ENCODE measurements at places on chromosomes 7 and 10.
A peak's percentile ranks its signal among the peaks of the same experiment; 100 is the strongest.

- DNase-seq = no peak
Measured at GRCh38 chr10:105691811-105692210, 1050.7 kb downstream of the SORCS3 start.

GRCh38 chr7:64183126-64183742 lies 23.8 kb upstream of the ZNF735 start:
- no peak for DNase-seq

- DNase-seq = no peak
Measured at GRCh38 chr7:74176555-74176954, 2.4 kb downstream of the EIF4H start.

DNA sequence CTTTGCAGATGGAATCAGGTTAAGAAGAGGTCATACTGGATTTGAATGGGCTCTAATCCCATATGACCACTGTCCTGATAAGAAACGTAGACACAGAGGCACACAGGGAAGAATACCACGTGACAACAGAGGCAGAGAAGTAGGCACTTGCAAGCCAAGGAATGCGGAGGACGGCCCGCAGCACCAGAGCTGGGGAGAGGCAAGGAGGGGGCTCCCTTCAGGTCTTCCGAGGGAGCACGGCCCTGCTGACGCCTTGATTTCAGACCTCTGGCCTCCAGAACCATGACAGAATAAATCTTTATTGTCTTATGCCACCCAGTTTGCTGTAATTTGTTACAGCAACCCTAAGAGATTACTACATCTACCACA lies 44.7 kb upstream of the TMEM213 start:
- DNase-seq = no peak

DNA sequence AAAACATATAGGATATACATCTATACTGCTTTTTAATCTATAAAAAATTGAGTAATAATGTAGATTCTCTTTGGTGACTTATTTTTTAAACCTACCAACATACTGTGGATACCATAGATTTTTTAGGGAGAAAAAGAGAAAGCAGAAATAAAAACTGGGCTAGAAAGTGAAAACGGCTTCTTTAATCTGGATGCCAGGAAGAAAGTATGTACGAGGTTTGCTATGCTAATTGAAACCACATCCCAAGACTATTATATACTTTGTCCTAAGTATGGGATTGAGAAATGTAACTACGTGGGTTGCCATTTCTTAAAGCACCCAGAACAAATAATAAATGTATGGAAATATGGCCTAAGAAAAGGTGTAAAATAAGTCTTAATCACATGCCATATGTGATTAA lies 129.0 kb upstream of the NFE2L3 start:
- no peak for DNase-seq

GRCh38 chr7:142540371-142540770 lies 208.9 kb upstream of the PRSS1 start:
- no peak for DNase-seq

- DNase-seq = no peak
Measured at GRCh38 chr10:24288581-24288980, 79.6 kb downstream of the KIAA1217 start.

- no peak for DNase-seq
Measured at GRCh38 chr10:128071417-128071782, 54.8 kb downstream of the MKI67 start.

- DNase-seq = no peak
Measured at GRCh38 chr7:130475776-130476175, 16.1 kb upstream of the MEST start.

DNA sequence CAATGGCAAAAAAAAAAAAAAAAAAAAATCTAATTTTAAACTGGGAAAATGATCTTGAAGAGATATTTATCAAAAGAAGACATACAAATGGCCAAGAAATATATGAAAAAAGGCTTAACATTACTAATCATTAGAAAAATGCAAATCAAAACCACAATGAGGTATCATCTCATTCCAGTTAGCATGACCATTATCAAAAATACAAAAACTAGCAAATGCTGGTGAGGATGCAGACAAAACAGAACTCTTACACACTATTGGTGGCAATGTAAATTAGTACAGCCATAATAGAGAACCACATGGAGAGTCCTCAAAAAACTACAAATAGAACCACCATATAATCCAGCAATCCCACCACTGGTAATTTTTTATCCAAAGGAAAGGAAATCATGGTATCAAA lies 489.6 kb downstream of the TNS3 start:
- DNase-seq = no peak

GRCh38 chr10:27390681-27391080 lies 113.4 kb upstream of the RAB18 start:
- DNase-seq = peak; percentile 58

DNA sequence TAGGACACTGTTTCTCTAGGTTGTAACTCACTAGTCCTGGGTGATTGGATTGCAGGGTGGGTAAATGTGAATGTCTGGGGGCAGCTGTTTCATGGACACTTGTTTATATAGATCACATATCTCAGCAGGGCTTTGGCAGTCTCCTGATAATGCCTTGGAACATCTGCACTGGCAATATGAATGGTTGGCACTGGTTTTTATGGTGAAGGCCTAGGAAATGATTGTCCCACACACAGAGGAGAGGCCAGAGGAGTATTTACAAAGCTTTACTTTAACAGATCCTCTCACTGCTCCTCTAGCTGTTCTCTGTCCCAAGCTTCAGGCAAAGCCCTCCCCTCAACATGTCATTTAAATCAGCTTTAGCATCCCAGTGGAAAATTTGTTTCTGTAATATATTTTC lies 171.3 kb upstream of the STEAP4 start:
- DNase-seq = no peak

- DNase-seq = no peak
Measured at GRCh38 chr10:109979215-109979614, 28.6 kb upstream of the ADD3 start.

DNA sequence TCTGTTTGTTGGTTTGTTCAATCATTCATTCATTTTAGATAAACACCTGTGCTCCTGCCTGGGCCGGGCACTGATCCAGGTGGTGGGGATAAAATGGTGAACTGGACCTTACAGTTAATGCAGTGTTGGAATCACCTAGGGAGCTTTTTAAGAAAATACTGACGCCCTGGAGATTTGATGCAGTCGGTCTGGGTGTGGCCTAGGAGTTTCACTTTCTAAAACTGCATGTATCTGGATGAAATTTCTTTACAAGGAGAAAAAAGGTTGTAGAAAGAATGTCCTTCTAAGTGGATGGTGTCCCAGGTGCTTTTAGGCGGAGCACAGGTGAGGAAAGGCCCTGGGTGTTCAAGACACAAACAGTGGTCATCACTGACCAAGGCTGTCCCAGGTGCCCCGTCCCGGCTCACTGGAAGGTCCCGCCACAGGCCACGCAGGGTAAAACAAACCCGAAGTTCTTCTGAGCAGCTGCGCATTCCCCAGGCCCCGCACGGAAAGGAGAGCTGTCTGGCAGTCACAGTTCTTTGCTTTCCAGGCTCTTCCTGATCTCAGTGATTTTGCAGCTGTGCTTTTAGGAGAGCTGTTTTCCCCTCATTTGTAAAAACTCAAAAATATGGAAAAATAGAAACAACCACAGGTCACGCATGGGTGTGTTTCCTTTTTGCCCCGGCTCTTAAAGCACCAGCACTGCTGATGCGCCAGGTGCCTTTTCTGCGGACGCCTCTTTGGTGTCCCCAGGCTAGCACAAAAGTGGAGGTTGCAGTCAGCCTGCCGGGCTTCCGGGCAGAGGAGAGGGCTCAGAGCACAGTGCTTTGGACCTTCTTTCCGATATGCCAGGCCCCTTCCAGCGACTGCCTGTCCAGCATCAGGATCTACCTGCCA lies 161.9 kb downstream of the GRK5 start:
- DNase-seq = no peak

DNA sequence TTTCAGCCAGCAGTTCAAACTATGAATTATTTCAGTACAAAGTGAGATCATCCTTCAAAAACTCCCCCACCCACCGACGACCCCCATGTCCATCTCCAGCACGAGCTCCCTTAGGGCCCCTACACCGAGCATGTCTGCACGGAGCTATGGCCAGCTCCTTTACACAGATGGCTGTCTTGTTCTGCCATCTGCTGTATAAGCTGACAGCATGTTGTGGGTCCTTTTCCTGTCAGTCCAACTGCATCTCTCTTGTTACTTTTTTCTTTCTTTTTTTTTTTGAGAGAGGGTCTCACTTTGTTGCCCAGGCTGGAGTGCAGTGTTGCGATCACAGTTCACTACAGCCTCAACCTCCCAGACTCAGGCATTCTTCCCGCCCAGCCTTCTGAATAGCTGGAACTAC lies 21.6 kb downstream of the NPC1L1 start:
- no peak for DNase-seq

- DNase-seq = no peak
Measured at GRCh38 chr10:49076741-49077521, 38.4 kb downstream of the VSTM4 start.

DNA sequence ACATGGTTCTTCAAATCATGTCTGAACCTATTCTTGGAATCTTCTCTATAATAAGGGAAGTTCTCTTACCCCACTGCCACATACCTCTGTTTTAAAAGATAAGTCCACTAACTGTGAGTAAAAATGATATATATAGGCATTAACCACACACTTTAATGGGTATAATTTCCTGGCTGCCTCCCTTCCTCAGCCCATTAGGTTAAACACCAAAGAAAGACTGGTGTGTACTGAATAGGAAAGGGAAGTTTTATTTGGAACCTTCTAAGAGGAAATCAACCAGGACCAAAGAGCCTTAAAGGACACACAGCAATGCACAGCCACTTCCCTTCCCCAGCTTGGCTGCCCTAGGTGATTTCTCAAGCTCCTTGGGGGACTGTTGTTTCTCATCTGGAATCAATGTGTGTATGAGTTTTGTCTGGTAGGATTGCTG lies 5.0 kb upstream of the WBP1L start:
- no peak for DNase-seq

DNA sequence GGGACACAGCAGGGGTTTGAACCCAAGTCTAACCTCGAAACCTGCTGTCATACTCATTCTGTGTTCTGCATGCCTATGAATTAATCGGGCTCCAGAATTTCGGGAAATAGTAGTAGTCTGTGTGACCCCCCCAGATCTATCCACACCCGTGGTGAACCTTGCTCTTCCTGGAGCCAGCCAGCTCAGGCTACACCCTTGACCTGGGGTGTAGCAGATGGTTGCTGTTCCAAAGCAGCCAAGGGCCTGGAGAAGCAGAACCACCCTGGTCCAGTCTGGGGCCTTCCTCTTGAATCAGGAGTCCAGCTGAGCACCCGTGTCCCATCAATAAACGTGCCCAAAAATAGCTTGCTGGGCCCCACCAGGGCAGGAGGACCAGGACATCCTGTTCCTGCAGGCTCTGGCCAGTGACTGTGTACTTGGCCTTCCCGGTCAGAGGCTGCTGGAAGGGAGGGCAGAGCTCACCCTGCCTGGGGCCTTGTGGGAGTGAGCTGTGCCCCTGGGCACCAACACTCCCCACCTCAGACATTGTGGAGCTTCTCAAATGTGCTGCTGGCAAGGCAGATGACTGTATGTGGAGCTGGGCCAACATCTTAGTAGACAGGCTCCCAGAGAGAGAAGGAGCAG lies 101.2 kb upstream of the ZNF716 start:
- no peak for DNase-seq

GRCh38 chr10:67098461-67098860 lies 172.6 kb downstream of the LRRTM3 start:
- no peak for DNase-seq

- DNase-seq = no peak
Measured at GRCh38 chr7:54798530-54798929, 39.5 kb upstream of the SEC61G start.

DNA sequence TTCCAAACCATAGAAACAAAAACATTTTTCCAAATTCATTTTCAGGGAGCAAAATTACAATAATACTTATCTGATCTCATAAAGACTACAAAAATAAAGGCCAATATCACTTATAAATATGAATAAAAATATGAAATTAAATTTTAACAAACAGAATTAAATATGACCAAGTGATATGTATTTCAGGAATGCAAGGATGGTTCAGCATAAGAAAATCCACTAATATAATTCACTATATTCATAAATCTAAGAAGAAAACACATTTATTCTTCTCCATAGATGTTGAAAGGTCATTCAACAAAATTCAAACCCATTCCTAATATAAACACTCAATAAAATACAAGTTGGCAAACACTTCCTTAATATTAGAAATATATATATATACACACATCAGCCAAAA lies 115.2 kb upstream of the TMEM168 start:
- no peak for DNase-seq

- no peak for DNase-seq
Measured at GRCh38 chr7:151382079-151382885, 27.6 kb downstream of the WDR86 start.

DNA sequence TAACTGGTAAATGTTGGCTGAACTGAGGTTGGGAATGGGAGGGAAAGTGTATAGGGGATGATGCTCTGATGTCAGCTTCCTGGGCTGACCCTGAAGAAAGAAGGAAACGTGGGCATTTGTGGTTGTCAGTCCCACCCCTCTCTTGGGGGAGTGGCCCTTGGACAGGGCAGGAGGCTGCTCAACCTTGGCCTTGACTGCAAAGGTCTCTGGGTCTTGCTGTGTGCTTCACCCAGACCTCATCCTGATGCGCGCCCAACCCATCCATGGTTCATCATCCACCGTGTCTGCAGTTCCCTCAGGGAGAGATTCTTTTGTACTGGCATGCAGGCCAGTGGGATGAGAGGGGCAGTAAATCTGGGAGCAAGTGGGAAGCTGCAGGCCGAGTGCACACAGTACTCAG lies 4.7 kb upstream of the ZYX start:
- DNase-seq = no peak

DNA sequence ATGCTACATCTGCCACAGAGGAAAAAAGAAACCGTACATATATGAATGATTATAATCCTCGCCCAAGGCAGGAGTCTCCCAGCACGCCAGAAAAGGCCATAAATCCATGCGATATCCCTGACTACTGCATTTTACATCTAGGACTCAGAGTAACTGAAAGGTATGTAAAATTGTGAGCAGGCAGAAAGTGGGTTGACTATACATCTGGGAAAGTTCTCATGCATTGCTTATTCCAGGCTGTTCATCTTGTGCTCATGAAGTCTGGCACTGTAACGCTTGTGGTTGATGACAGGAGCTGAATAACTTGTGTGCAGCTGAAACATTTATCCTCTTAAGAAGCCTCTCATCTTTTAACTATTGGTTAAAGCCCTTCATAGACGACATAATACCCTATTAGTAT lies 193.4 kb upstream of the STEAP4 start:
- DNase-seq = no peak

GRCh38 chr10:119431034-119431772 lies 111.3 kb downstream of the RGS10 start:
- DNase-seq = no peak

DNA sequence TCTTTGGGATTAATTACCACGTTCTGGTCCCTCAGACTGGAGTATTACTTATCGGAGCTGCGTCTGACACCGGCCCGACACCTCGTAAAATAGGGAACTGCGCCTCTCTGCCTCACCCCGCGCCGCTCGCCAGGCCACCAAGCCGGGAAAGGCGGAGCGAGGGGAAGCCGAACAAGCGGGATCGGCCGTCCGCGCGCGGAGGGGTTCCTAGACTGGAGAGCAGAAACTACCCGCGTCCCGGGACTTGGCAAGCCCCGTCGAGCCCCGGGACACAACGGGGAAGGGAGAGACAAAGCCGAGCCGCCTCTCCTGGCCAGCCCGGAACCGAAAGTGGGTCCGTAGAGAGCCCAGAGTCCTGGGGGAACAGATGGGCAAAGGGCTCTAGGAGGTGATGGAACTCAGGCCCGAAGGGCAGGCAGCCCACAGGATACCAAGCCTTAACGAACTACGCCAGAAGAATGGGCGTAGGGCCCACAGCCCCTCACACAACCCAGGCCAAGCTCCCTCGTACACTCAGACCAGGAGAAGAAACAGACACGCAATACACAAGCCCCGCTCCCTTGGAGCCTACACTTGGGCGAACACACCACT lies 6.5 kb downstream of the LBX1 start:
- no peak for DNase-seq
